ENCODE measurements at places on chromosomes 1 and 21. TPM values are rescaled to one million over a fixed set of nuclear protein-coding genes. Genes with fewer than 3 reads are reported as not detected.

- H3K4me1 ChIP-seq = peaks cover 26% of the 10 kb centered on the region
- no peak overlapping the region for H3K27ac ChIP-seq
- DNase-seq = no peak
- no peaks in the 10 kb centered on the region for H3K27me3 ChIP-seq
Observed at GRCh38 chr1:192697771-192698170, 61.8 kb downstream of the RGS13 start.

GRCh38 chr1:76065270-76065669 lies 9.3 kb upstream of the ST6GALNAC3 start:
- H3K4me3 ChIP-seq = no peak overlapping the region
- H3K27ac ChIP-seq = no peak overlapping the region
- H3K36me3 ChIP-seq = no peaks in the 10 kb centered on the region
- no peaks in the 10 kb centered on the region for H3K27me3 ChIP-seq

Gene RCSD1
- total RNA-seq = 1.00 TPM

Gene ATP1A2
- total RNA-seq = not detected

DNA sequence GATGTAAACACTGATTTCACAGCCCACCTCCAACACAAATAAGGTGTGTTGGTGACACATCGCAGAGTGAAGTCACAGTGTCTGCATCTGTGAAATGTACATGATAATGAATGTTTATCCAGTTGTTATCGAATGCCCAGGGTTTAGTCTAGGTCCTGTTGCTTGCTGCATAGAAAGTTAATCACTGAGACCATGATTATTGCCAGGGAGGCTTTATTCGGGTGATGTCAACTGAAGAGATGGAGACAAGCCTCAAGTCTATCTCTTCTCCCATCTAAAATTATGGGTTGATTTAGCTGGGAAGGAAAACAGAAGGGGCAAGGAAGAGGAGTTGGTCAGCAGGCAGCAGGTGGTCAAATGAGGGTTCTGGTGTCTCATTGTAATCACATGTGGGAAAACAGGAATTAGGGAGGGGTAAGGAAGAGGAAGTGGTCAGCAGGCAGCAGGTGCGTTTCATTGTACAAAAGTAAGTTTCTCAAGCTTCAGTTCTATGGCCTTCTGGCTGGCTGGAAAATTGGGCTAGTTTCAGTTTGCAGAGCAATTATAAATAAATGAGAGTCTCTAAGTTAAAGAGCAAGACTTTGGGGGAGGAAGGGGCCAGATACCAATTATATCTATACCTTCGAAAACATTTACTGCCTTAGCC lies 146.3 kb upstream of the DNAH14 start:
- no peak overlapping the region for H3K27ac ChIP-seq
- no peaks in the 10 kb centered on the region for H3K4me1 ChIP-seq

GRCh38 chr1:20699558-20699957 lies 18.2 kb downstream of the KIF17 start:
- H3K4me1 ChIP-seq = peaks cover 4% of the 10 kb centered on the region
- H3K27ac ChIP-seq = no peak overlapping the region
- no peak for DNase-seq
- no peak overlapping the region for H3K4me3 ChIP-seq
- H3K27me3 ChIP-seq = no peaks in the 10 kb centered on the region

Gene OPRD1
- total RNA-seq = not detected
